ENCODE measurements at places on chromosomes 6 and 20.

GRCh38 chr20:60035486-60035885 lies 77.3 kb downstream of the CDH26 start:
- no peak for DNase-seq

DNA sequence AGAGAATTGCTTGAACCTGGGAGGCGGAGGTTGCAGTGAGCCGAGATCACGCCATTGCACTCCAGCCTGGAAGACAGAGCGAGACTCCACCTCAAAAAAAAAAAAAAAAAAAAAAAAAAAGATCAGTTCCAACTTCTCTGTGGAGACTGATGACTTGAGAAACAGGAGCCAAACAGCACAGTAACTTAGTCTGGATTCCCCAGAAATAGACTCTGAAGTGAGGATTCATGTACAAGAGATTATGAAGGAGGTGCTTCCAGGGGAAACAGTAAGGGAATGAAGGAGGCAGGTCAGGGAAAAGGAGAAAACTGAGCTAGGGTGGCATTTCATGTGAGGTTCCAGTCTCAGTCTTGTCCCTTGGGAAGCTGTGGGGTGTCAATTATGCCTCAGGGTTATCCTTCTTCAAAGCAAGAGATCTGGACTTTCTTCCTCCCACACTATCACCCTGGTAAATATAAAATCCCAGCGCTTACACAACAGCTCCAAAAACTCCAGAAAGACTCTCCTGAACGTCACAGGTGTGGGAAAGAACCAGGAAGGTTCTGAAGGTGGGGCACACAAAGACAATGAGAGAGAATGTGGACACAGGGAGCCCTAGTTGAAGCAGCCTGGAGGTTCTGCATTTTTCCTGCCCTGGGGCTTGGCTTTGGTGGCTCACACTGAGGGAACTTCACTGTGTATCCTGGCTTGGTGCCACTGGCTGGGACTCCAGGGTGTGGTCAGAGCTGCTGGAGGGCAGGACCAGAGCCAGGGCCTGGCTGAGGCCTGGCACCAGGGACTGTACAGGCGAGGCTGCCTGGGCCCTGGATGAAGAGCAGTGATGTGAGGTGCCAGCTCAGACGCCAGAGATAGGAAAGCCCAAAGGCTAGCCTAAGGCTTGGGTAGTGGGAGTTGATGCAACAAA lies 46.8 kb downstream of the PCNA start:
- DNase-seq = no peak

DNA sequence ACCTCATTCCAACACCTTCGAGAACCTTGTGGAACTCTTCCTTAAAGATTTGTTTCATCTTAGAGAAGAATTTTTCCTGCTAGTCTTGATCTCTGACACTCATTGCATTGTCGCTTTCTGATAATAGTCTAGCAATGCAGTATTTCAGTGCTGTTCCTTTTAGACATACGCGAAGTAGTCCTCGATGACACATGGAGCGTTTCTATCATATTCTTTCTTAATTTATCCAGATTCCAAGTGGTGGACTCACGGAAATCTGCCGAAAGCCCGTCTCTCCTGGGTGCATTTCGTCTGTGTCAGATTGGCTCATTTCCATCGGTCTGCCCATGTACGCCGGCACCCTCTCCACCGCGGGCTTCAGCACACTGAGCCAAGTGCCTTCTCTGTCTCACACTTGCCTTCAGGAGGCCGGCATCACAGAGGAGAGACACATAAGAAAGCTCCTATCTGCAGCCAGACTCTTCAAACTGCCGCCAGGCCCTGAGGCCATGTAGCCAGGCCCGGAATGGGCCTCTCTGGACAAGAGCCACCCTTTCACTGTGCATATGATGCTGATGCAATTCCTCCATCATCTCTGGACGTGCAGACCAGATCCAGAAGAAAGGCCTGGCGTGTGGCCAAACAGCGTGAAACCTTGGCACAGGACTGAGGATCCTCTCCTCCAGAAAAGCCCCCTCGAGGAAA lies 198.6 kb upstream of the UST start:
- no peak for DNase-seq

- DNase-seq = no peak
These were observed 107.8 kb downstream of the OGFRL1 start for GRCh38 chr6:71396410-71396801.

DNA sequence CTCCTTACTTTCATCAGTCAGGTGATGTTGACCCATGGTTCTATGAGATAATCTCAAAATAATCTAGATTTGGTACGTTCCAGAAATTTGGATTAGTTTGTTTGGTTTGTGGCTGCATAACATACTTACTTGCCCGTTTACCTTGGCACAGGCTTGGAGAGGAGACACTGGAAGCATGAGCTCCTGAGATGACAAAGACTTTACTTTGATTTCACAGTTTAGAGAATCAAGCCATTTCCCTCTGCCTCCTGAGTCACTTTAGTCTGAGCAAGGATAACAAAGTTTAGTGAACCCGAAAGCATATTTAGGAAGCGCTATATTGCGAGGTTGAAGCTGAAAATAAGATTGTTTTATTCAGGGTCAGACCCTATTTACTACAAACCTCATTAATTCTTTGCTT lies 643.4 kb downstream of the QKI start:
- no peak for DNase-seq

- no peak for DNase-seq
These were observed 6.0 kb downstream of the SALL4 start for GRCh38 chr20:51796340-51796739.

- no peak for DNase-seq
These were observed 15.1 kb upstream of the EDN1 start for GRCh38 chr6:12275107-12275506.

DNA sequence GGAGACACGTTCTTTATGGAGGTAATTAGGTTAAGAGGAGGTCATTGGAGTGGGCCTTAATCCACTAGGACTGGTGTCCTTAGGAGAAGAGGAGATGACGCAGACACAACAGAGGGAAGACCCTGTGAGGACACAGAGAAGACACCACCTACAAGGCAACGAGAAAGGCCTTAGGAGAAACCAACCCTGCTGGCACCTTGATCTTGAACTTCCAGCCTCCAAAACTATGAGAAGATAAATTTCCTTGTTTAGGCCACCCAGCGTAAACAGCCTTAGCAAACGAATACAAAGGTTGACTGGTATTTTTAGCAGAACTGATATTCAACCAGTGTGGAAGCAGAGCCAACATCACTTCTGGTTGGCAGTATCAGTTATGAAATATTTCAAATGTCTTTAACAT lies 75.2 kb downstream of the GFOD1 start:
- no peak for DNase-seq

DNA sequence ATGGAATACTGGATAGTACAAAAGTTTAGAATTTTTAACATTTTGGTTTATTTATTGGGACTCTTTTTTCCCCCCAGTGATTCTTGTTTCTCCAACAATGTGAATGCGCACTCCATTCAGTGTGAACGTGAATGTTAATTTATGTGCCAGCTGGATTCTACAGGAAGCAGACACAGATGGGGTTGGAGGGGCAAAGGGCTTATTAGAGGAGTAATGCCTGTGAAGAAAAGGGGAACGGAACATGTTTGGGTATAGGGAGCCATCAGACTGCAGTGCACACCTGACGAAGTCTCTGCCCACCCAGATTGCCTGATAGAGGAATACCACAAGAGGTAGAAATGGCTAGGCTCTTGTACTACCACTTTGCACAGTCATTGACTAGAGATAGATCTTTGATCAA lies 48.2 kb downstream of the PTPRA start:
- no peak for DNase-seq

DNA sequence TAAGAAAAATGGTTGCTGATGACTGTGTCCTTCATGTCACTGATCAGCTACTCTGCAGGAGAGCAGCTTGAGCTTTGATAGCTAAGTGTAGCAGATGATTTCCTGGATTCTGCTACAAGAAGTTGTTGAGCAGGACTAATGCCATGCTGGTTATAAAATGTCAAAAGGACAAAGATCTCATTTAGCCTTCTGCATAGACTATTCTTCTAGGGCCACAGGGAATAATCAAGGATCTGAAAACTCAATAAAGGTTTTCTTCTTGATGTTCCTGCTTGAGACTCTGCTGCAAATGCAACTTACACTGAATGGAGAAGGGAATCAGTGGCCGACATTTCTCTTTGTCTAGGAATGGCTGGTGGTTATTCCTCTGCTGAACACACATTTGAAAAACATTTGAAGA lies 360.3 kb upstream of the PTCHD4 start:
- no peak for DNase-seq

GRCh38 chr6:147173140-147173539 lies 31.1 kb upstream of the STXBP5 start:
- DNase-seq = no peak

DNA sequence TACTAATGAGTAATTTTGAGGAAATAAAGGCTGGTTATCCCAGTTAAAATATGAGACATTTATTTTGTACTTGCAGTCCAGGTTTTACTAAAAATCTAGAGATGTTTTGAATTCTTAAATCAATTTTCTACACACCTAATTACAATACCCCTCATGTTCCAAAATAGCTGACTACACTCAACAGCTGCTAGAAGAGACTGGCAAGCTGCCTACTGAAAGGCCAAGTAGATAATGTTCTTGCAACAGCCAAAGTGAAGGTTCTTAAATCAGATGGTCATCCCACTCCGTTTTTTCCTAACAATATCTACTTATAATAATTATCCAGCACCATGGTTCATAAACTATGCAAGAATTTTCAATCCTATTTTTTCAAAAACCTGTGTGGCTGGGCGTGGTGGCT lies 69.0 kb downstream of the DTNBP1 start:
- no peak for DNase-seq

DNA sequence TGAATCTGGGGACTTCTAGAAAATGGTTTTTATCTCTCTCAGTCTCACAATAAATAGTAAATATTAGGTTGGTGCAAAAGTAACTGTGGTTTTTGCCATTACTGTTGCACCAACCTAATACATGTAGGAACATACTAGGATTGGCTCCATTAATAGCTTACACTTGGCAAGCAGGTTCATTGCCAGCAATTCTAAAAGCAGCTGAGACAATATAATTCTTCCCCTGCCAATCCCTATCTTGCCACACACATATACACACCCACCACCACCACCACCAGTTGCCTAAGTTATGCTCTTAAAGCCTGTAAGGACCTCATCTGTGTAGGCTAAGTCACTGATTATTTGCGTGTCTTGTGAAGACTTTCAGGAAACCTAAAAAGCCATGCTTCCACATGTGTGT lies 145.1 kb downstream of the KIF16B start:
- DNase-seq = no peak

GRCh38 chr6:35248300-35248699 lies 11.2 kb upstream of the ZNF76 start:
- no peak for DNase-seq

DNA sequence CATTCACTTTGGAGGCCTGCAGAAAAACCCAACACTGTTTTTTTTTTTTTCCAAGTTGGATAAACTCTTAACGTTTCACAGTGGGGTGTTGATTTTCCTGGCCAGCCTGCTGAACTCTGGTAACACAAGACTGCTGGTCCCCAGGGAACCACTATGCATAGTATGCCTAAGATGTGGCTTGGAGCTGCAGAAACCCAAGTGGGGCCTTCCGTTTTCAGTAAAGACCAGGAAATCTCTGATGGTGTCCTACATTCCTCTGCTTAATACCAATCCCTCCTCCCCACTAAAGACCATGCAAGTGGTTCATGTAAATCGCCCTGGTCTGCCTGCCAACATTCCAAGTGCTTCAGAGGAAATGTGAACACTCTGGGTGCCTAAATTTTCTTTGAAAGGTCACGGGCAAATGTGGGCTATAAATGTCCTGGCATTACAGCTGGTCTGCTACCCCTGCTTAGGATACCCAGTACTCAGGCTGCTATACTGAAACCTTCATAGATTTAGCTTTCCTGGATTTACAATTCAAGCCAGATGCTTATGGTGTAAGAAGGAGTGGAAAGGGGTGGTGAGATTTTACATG lies 615.4 kb downstream of the MAFB start:
- no peak for DNase-seq

- DNase-seq = no peak
These were observed 21.6 kb downstream of the SPAG4 start for GRCh38 chr20:35637276-35637675.

GRCh38 chr6:155157101-155157500 lies 106.7 kb upstream of the CLDN20 start:
- DNase-seq = no peak

DNA sequence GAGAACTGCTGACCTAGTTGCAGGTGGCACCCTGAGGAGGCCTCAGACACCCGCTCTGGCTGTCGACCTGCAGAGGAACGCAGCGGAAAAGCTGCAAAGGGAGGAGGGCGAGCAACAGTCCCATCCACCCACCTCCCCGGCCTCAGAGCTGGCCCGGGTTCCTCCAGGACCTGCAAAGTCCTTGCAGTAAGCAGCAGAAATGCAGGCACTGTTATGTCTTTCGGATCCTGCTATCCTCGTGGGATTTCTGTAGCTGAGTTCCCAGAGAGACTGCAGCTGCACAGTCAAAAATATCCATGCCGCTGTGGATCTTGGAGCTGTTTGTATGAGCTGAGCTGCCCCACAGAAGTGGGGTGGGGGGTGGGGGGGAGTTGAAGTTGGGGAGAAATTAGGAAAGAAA lies 251.3 kb downstream of the ANKRD60 start:
- DNase-seq = no peak

DNA sequence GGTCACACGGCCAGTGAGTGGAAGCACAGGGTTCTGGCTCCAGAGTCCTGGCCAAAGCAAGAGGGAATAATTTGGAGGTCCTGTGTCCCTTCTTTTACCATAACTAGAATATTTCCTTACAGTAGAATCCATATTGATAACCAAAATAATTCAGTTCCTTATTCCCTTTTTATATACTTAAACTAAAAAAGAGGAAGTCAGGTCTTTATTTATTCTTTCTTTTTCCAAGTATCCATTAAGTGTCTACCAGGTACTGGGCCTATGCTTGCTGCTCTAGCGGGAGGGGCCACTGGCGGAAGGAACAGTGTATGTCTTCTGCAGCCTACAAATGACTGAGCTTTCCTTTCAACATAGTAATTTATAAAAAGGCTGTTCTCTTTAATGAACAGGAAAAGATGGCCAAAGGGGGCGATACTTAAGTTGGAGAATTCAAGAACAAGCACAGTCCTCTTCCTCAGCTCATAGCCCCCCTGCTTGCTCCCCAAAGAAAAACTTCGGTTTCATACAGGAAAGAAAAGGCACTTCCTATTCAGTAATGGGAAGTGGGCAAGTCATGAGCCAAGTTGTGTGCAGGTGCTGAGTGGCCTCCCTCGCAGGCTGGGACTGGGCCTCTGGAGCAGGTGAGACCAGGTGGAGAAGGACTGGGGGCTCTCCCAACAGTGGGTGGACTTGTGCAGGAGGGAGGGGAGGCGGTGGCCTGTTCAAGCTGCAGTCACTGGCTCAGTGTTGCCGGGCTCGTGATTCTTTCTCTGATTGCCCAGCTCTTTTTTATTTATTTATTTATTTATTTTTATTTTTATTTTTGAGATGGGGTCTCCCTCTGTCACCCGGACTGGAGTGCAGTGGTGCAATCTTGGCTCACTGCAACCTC lies 110.9 kb downstream of the ARMC2 start:
- DNase-seq = no peak

- DNase-seq = no peak
These were observed 125.4 kb downstream of the OPRM1 start for GRCh38 chr6:154164397-154164796.

- no peak for DNase-seq
These were observed 132.7 kb upstream of the TMEM170B start for GRCh38 chr6:11404838-11405237.

All from glomerular endothelial cell (primary cell).